ENCODE measurements at places on chromosomes 12 and 14.

DNA sequence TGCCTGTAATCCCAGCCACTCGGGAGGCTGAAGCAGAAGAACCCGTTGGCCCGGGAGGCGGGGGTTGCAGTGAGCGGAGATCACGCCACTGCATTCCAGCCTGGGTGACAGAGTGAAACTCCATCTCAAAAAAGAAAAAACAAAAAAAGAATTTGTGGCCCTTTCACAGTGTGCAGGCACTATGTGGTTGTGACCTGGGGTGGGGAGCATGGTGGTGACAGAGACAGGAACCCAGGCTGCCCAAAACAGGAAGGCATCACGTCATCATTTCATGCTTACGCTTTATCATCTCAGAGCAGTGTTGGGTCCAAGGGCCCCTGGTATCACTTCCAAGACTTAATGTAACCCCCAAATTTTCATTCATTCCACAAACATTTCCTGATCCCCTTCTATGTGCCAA, 175.7 kb upstream of the GSC start:
- no peak for DNase-seq

DNA sequence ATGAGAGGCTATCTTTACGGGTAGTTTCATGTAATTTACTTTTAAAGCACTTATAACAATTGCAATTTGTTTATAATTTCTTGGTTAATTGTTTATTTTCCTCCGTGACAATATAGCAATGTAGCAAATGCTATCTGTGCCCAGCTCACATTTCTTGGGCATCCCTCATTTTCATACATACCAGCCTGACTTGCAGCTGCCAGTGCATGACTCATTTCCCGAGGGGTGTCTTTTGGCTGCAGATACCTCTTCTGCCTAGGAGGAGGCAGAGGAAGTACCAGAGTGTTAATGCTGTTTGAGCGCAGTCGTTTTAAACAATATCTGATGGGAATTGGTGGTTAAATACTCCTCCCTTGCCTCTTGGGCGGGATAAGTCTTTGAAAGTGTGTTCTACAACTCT, 104.2 kb upstream of the ABCD2 start:
- no peak for DNase-seq

DNA sequence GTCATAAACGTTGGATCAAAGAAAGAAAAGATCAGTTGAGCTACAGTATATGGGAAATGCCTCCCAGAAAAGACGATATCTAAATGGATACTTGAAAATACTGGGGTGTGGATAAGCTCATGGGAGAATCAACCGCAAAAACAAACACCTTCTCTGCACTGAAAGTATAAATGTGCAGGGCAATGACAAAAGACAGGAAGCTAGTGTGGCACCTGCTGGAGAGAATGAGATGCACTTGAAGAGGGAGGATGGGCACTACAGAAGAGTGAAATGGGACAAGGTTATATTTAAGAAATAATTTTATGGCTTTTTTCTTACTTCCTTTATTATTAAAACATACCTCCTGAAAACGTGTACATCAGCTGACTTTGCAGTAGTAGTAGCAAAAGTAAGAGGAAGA, 153.7 kb downstream of the PRKD1 start:
- DNase-seq, result no peak

GRCh38 chr12:48512855-48513254, 12.6 kb upstream of the OR8S1 start:
- no peak for DNase-seq
